ENCODE measurements at places on chromosomes 12 and 14. TPM values are rescaled to one million over a fixed set of nuclear protein-coding genes. Genes with fewer than 3 reads are reported as not detected.

GRCh38 chr12:50344245-50344644 lies 52.2 kb downstream of the FAM186A start:
- DNase-seq, result no peak

GRCh38 chr12:101877806-101878242 lies 444 bp downstream of the DRAM1 start:
- DNase-seq, result no peak

- DNase-seq, result no peak
Measured at GRCh38 chr12:25771476-25771875, 187.0 kb upstream of the RASSF8 start.

- DNase-seq, result no peak
Measured at GRCh38 chr12:67208281-67209067, 60.7 kb upstream of the CAND1 start.

GRCh38 chr12:116274551-116275375 lies 2.7 kb downstream of the MED13L start:
- no peak for DNase-seq

DNA sequence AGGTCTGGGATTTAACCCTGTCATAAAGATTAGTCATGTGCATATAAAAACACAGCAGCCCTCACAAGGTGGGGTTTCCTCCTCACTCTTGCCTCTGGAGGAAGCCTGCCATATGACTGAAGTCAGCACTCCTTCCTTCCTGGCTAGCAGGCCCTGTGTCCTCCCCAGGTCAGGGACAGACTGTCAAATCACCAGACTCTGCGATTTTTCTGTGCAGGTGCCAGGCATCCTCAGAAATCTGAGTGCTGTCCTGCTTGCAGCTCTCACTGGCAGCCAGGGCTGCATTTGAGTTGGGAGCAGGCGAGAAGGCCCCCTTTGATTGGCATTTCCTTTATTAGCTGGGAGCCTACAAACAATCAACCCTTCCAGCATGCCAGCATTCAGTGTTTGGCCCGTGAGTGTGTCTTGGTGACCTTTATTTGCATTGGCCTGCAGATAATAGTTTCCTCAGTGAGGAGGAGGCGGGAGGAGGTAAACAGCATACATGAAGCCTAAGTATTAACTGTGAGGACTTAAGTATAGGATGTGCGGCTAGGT lies 183.8 kb upstream of the ARHGAP5 start:
- no peak for DNase-seq

DNA sequence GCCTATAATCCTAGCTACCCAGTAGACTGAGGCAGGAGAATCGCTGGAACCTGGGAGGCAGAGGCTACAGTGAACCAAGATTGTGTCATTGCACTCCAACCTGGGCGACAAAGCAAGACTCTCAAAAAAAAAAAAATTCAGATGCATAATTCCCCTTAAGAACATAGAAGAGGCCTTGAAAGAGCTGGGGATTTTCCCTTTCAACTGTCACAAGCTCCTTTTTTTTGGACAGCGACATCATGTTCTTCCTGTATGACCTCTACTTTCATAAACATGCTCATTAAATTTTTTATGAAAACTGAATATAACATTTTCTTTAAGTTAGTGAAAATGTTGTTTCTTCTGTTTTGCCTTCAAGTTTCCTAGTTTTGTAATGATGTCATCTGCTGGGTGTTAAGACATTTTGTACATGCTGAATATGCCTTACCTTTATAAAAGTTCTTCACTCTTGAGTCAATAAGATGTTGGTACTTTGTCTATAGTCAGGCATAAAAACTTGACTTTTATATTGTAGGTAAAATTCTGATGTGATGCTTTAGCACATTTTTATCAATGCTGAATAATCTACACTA lies 76.0 kb downstream of the PTHLH start:
- no peak for DNase-seq

GRCh38 chr14:51821822-51822221 lies 38.6 kb upstream of the GNG2 start:
- DNase-seq, result no peak

DNA sequence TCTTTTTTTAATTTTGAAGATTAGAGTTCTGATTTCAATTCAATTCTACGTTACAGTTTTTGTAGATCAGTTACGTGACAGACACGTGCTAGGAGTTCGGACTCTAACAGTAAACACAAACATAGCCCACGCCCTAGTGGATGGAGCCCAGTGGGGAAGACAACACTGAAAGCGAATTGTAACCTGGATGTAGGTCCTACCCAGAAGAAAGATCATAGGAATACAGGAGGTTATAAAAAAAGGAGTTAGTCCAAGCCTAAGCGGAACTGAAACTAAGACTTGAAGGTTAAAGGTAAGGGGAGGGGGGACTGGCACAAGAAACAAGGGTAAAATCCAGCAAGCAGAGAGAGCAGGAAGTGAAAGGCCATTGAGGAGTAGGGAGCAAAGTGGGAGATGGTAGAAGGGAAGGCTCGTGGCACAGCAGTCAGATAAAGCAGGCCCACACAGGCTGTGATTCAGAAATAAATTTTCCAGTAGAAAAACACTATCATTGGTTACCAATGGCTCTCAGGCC lies 15.7 kb upstream of the CRY1 start:
- DNase-seq, result no peak

GRCh38 chr14:82796086-82796485 lies 1262.4 kb upstream of the SEL1L start:
- no peak for DNase-seq

- no peak for DNase-seq
Measured at GRCh38 chr12:121427556-121428050, 27.7 kb downstream of the RNF34 start.

DNA sequence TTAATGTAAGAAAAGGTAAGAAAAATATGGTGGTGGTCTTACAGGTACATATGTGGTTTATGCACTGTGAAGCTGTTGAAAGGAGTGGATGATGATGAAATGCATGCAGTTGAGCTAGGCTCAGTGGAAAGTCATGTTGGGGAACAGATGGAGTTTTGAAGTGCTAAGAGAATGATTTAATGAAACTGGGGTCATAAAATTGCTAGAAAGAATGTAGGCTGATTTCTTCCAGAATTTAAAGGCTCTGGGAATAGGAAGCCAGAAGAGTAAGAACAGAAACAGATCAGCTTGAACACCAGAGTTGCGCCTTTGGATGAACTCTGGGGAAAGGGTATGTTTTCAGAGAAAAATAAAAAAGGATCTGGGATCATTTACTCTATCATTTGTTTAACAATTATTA lies 146.5 kb downstream of the MON2 start:
- DNase-seq, result no peak

DNA sequence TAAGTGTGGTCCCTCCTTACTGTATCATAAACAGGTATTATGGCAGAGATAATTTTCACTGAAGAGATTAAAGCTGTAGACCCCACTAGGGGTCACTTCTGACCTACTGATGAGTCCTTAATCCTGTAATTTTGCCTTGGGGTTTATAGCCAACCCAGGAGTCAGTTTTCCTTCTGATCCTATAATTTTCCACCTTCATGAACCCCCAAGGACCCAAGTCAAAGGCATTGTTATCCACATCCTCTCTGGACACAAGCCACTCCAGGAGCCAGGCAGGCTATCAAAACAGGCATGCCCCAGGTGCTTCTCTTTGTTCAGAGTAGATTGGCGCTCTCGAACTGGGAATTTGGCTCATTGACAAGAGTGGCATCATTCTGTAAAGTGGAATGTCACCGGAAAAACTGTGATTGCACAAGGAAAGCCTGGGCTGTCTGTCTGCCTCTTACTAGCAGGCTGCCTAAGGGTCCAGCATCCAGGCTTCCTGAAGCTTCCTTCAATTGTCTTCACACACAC lies 1523.2 kb upstream of the FLRT2 start:
- no peak for DNase-seq

DNA sequence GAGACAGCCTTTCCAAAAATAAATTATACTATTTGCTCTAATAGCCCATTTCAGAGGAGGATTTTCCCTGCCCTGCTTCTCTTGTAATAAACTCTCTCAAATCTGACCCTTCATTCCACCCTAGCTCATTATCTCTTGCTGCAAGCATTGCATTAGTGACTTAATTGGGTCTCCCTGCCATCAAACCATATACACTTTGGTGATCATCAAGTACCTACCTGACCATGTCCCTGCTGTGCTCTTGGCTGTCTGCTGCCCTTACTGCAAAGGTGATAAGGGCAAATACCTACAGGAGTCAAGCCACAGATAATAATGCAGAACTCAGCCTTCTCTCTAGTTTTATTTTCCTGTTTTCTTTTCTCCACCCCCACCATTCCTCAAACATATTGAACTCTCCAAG lies 88.4 kb downstream of the LIN7A start:
- DNase-seq, result no peak

DNA sequence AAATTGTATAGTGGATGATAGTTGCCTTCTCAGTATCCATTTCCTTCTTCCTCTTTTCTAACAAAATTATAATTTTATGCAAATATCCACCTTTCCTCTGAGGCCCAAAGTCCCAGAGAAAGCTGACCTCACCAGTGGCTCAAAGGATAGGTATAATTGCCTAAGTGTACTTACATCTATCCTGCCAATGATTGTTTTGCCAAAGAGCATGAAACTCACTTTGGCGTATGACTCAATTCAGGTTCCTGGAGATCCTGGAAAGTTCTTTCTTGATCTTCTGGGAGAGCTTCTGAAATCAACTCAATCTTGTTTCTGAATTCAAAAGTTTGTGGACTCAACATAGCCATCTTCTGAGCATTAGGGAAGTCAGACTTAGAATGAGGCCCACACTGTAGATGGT lies 10.5 kb upstream of the RBM25 start:
- DNase-seq, result no peak

- no peak for DNase-seq
Measured at GRCh38 chr12:25845415-25845814, 113.1 kb upstream of the RASSF8 start.

DNA sequence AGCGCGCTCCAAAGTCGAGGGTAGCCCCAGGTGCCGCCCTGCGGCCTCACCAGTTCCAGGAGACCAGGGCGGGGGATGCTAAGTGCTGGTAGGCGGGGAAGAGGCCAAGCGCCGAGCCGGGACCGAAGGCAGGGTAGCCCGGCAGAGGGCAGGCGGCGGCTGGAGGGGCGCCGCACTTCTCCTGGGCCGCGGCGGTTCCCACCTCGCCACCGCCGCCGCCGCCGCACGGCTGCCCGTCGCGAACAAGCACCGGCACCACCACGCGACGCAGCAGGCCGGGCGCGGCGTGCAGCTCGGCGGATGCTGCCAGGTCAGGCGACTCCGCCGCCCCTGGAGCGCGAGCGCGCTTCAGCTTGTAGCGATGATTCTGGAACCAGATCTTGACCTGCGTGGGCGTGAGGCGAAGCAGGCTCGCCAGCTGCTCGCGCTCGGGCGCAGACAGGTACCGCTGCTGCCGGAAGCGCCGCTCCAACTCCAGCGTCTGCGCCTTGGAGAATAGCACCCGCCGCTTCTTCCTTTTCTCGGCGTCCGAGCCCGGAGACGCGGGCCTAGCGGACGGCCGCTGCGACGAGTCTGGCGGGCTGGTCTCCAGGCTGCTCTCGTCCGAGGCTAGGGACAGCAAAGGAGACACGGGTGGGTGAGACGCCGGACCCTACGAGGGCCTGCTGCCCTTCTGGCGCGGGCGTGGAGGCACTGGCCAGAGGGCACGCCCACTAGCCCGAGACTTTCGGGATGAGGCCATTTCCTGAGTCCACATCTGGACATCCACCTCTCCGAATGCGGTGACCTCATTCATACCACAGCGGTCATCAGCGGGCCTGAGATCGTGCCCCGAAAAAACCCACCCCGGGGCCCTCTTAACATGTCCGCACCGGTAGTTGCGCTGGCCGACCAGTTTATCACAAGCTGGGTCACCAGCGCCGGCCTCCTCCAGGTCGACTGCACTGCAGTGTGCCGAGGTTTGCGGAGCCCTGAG lies 1.3 kb downstream of the NKX2-8 start:
- DNase-seq, result no peak

DNA sequence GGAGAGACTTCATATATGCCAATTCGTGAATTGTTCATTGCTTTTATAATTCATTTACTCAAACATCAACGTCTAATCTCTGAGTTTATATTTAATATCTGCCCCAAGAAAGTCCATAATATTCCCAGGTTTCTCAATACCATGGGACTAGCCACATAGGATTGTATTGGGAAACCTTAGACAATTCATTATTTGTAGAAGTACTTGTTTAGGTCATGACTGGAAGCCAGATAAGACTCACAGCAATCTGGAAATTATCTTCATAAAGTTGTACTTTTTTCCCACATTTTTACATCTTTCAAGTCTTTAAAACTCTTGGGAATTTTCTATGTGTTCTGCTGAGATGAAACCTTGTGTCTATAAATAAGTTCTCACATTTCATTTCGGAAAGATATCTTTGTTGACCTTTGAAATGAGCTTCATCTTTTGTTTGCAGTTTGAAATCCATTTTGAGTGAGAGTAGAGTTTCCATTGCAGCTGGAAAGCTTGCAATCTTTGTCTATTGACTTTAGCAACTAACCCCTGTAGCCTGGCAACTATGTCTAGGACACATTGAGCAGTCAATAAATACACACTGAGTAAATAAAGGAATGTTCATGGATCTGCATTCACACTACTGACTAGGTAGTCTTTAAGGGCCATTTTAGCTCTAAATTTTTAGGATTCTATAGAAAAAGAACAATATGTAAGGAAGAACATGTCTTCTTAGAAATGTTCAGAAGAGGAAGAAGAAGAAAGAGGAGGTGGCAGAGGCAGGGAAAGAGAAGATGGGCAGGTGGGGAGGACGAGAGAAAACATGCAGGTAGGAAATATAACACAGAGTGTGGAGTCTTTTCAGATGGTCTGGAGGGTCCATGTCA lies 154.4 kb downstream of the LRIG3 start:
- no peak for DNase-seq

The GALNT16 gene
- total RNA-seq, result 0.72 TPM

The CLEC1A gene
- 0.41 TPM for total RNA-seq

The ADCY4 gene
- total RNA-seq, result 0.21 TPM

The CHGA gene
- not detected for total RNA-seq

The MYF6 gene
- not detected for total RNA-seq

All from Panc1 (cell line).